ENCODE measurements at places on chromosomes 12 and 14. TPM values are rescaled to one million over a fixed set of nuclear protein-coding genes. Genes with fewer than 3 reads are reported as not detected.
A peak's percentile ranks its signal among the peaks of the same experiment; 100 is the strongest.

DNA sequence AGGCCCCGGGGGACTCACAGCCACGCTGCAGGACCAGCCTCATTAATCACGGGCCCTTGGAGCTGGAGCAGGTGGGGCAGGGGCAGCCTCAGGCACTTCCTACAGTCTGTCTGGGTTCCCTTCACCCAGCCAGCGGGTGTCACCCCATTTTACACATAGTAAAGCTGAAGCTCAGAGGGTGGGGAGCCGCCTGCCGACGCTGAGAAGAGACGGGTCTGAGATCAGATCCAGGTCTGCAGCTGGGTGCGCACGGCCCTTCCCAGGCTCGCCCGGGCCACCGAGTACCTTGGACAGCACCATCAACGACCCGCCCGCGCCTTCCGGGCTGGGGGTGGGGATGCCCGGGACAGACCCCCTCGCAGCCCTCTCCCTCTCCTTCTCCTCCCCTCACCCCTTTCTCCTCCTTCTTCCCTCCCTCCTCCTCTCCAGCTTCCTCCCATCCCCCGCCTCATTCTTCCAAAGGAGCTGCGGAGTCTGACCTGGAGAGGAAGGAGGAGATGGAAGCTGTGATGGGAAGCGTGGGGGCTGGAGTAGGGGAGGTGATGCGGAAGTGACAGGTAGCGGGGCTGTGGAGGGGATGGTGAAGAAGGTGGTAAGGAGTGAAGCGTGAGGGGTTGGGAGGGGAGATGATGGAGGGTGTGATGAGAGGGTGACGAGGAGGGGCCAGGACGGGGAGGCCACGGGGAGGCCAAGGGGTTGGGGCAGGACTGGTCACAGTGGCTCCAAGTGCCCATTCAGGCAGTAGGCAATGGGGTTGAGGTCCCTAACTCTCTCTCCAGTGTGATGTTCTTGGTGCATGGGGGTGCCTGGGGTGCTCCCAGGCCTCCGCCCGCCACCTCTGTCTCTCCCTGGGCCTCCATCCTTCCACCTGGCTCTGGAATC lies 8.8 kb downstream of the DTX1 start:
- H3K4me3 ChIP-seq = no peak overlapping the region
- H3K4me1 ChIP-seq = no peaks in the 10 kb centered on the region
- no peak for DNase-seq
- H3K27me3 ChIP-seq = peaks cover 24% of the 10 kb centered on the region
- no peaks in the 10 kb centered on the region for H3K36me3 ChIP-seq

Gene PRIMA1
- total RNA-seq = not detected

DNA sequence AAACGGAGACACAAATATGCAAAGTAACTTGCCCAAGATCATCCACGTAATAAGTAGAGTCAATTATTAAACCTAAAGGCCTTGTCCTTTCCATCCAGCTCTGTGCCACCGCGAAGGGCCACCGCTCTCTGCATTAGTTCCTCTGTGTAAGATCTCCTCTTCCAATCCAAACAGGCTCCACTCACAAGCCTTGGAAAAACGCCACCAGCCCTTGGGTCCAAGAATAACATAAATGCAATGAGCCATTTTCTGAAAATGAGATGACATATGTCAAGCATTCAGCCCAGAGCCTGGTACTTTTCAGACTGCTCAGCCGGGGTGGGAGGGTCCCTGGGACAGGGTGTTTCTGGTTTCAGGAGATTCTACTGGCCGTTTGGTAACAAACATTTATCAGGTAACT lies 30.0 kb downstream of the DGLUCY start:
- no peak overlapping the region for H3K4me3 ChIP-seq
- H3K27ac ChIP-seq = peak overlapping the region; percentile 83
- peaks cover 31% of the 10 kb centered on the region for H3K4me1 ChIP-seq

DNA sequence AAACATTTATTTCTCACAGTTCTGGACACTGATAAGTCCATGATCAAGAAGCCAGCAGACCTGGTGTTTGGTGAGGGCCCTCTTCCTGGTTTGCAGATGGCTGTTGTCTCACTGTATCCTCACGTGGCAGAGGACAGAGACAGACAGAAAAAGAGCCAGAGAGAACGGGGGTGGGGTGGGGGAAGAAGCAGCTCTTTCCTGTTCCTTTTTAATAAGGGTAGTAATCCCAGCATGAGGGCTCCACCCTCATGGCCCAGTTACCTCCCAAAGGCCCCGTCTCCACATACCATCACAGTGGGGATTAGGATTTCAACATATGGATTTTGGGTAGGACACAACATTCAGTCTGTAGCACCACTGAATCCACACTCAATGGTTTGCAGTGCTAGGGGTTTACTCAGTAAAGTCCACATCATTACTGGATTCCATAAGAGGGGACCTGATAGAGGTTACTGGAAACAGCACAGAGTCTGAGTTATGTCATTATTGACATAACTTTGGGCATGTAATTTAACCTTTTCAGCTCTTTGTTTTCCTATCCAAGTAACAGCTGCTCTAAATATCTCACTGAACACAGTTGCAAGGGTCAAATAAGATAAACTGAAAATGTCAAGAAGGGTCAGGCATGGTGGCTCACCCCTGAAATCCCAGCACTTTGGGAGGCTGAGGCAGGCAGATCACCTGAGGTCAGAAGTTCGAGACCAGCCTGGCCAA lies 53.2 kb downstream of the RPAP3 start:
- peaks cover 23% of the 10 kb centered on the region for H3K4me1 ChIP-seq
- 0 out of 2 replicates have a peak, but pooled peaks cover 2% of the 10 kb centered on the region for H3K36me3 ChIP-seq
- H3K4me3 ChIP-seq = no peak overlapping the region
- no peak for DNase-seq
- H3K27ac ChIP-seq = no peak overlapping the region

DNA sequence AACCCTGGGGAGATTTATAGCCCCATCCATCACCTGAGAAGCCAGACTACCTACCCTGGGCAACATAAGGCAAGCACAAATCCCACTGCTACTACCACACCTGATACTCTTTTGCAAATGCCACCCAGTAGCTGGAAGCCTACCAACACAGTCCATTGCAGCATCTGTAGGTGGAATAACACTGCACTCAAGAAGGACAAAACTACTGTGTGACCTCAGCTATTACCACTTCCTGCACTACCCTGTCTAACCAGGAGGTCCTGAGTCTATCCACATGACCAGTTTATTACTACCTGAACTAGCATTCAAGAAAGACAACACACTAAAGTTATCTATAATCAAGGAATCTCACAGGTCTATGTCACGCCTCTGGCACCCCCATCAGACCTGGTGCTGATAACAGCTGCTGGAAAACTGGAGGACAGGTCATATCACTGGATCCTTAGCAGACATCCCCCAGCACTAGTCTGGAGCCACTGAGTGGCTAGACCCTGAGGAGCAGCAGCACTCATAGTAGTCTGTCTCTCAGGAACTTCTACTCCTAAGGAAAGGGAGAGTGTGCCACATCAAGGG lies 2.9 kb upstream of the CLEC1A start:
- peak overlapping the region; percentile 82 for H3K27ac ChIP-seq
- H3K36me3 ChIP-seq = no peaks in the 10 kb centered on the region
- H3K4me3 ChIP-seq = peak overlapping the region; percentile 66
- peaks cover 3% of the 10 kb centered on the region for H3K27me3 ChIP-seq

- peak; percentile 69 for DNase-seq
- H3K4me3 ChIP-seq = peak overlapping the region; percentile 58
- peaks cover 3% of the 10 kb centered on the region for H3K27me3 ChIP-seq
- H3K4me1 ChIP-seq = peaks cover 56% of the 10 kb centered on the region
- no peaks in the 10 kb centered on the region for H3K36me3 ChIP-seq
- H3K27ac ChIP-seq = peak overlapping the region; percentile 87
These were observed 39.8 kb upstream of the GPR68 start for GRCh38 chr14:91284146-91284790.

DNA sequence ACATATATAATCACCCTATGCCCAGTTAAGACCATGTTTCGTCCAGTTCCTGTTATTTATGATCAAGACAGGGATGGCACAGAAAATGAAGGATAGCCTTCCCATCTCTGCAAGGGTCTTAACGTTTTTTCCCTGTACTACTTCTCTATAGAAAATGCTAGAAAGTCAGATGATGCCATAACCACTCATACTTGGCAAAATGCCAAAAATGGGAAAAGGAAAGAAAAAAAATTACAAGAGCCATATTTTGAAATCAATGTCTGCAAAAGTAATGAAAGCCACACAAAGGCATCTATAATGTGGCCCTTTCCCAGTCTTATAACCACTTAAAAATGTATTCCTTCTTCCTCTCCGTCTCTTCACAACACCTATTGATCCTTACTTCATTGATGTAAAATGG lies 1.8 kb upstream of the MYL6B start:
- DNase-seq = peak; percentile 34
- H3K36me3 ChIP-seq = peaks cover 8% of the 10 kb centered on the region
- peaks cover 38% of the 10 kb centered on the region for H3K4me1 ChIP-seq
- peak overlapping the region; percentile 61 for H3K27ac ChIP-seq

Gene ZDHHC22
- total RNA-seq = not detected

DNA sequence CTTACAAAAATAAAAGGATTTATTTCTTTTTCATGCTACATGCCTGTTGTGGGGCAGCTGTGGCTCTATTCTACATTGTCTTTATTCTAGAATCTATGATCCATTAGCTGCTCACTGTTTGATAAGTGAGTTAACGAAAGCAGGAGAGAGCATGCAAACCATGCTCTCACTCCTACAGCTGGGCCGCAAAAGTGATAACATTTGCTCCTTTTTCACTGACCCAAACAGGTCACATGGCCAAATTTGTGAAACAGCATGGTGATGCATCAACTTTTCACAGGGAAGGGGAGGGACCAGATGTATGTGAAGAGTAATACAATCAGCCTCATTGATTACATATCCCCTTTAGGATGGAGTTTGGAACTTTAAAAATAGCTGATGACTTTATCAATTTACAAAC lies 456.9 kb upstream of the SYT1 start:
- H3K36me3 ChIP-seq = no peaks in the 10 kb centered on the region
- H3K4me3 ChIP-seq = no peak overlapping the region
- peaks cover 25% of the 10 kb centered on the region for H3K4me1 ChIP-seq
- no peak overlapping the region for H3K27ac ChIP-seq
- DNase-seq = no peak

GRCh38 chr12:15556411-15557102 lies 232.6 kb downstream of the EPS8 start:
- H3K36me3 ChIP-seq = no peaks in the 10 kb centered on the region
- peak; percentile 37 for DNase-seq
- peaks cover 3% of the 10 kb centered on the region for H3K27me3 ChIP-seq
- H3K4me3 ChIP-seq = peak overlapping the region; percentile 56

Gene ABHD12B
- total RNA-seq = not detected

DNA sequence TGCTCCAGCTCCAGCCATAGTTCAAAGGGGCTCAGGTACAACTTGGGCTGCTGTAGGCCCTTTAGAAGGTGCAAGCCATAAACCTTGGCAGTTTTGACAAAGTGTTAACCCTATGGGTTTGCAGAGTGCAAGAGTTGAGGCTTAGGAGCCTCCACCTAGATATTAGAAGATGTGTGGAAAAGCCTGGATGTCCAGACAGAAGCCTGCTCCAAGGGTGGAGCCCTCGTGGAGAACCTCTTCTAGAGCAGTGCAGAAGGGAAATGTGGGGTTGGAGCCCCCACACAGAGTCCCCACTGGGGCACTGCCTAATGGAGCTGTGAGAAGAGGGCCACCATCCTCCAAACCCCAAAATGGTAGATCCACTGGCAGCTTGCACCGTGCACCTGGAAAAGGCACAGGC lies 45.1 kb downstream of the RPS29 start:
- no peaks in the 10 kb centered on the region for H3K36me3 ChIP-seq
- H3K4me1 ChIP-seq = peaks cover 4% of the 10 kb centered on the region
- DNase-seq = no peak
- H3K27me3 ChIP-seq = peaks cover 3% of the 10 kb centered on the region

DNA sequence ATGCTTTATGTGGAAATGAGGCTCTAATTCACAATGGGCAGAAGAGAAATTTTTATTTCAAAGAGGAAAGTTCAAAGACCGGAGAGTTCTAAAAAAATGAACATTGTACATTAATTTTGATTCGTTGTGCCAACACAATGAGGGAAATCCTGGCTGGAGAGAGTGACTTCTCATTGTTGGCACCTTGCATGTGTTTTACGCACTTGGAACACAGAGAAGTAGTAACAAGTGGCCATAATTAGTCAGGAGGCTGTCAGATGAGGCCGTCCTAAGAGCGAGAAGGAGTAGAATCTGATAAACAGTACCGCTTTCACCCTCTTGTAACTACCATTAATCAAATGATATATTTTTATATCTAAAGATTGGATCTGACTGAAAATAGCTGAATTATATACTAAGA lies 6.9 kb downstream of the LMO3 start:
- DNase-seq = no peak
- no peak overlapping the region for H3K4me3 ChIP-seq
- H3K27me3 ChIP-seq = no peaks in the 10 kb centered on the region
- H3K27ac ChIP-seq = no peak overlapping the region
- H3K4me1 ChIP-seq = peaks cover 11% of the 10 kb centered on the region
- no peaks in the 10 kb centered on the region for H3K36me3 ChIP-seq

DNA sequence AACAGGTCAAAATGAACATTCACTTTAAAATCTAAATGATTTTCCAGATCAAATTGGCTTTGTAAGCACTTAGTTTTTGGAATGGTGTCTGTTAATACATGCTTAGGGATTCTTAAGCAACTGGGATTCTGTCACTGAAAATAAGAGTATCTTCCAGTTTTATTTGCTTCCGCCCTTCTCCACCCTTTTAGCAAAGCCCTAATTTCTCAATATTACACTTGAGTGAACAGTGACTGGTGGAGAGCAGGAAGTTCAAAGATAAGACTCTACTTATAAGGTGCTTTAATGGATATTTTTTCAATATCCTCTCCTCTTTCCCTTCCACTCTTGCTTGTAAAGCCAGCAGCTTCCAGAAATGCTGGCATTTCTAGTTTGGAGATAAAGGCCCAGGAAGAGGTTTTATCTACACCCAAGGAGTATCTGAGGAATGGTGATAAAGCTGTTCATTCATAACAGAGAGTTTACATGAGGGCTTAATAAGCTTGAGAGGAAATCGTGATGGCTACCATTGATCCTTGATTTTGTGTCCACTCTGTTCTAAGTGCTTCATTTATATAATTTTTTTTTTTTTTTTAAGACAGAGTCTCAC lies 265.9 kb upstream of the PRICKLE1 start:
- no peak overlapping the region for H3K27ac ChIP-seq
- H3K4me3 ChIP-seq = no peak overlapping the region
- H3K36me3 ChIP-seq = no peaks in the 10 kb centered on the region
- no peak for DNase-seq

Gene DBX2
- not detected for total RNA-seq

Gene COX8C
- not detected for total RNA-seq

Gene BCL11B
- total RNA-seq = not detected

DNA sequence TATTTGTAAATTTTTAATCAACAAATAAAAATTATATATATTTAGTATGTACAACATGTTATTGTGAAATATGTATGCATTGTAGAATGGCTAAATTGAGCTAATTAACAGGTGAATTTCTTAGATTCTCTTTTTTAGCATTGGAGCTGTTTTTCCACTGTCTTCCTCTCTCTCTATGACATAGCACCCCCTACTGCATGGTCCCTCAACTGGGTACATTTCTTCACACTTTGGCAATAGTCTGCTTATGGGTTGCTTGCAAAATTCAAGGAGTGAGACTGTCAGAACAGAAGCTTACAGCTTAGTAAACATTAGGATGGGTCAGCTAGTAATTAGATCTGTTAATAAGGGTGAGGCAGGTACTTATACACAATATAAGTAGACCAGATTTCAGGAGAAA lies 658.5 kb upstream of the MGAT4C start:
- peaks cover 5% of the 10 kb centered on the region for H3K36me3 ChIP-seq
- H3K27me3 ChIP-seq = peaks cover 2% of the 10 kb centered on the region
- peak; percentile 1 for DNase-seq
- no peak overlapping the region for H3K4me3 ChIP-seq
- H3K27ac ChIP-seq = no peak overlapping the region
- H3K4me1 ChIP-seq = no peaks in the 10 kb centered on the region

Gene REP15
- total RNA-seq = 2.8 TPM

GRCh38 chr14:81485372-81485771 lies 48.3 kb downstream of the SEL1L start:
- no peaks in the 10 kb centered on the region for H3K27me3 ChIP-seq
- no peak overlapping the region for H3K27ac ChIP-seq
- no peak overlapping the region for H3K4me3 ChIP-seq
- peaks cover 24% of the 10 kb centered on the region for H3K36me3 ChIP-seq
- no peaks in the 10 kb centered on the region for H3K4me1 ChIP-seq

All from HFFc6 (cell line).